CD4-positive, alpha-beta memory T cell (primary cell): ENCODE measurements at places on chromosomes 2 and 18. TPM values are rescaled to one million over a fixed set of nuclear protein-coding genes. Genes with fewer than 3 reads are reported as not detected.
A peak's percentile ranks its signal among the peaks of the same experiment; 100 is the strongest.

DNA sequence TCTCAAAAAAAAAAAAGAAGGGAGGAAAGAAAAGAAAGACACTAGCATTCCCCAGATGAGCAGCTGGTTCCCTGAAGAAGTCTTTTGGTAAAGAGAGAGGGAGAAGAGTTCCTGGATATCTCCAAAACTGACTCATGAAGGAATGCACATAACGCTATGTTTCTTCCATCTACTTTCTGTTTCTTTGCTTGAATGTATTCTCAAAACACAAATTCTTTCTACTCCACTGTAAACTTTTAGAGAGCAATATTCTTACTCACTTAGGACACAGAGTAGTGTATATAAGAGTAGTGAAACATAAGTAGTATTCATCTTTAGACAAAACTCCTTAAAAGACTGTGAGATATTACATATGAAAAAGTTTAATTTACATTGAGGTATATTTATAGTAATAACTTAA is 64.2 kb downstream of the TRIP12 start:
- DNase-seq, result no peak
- H3K4me3 ChIP-seq, result no peak overlapping the region
- H3K36me3 ChIP-seq, result peaks cover 9% of the 10 kb centered on the region
- H3K4me1 ChIP-seq, result peaks cover 18% of the 10 kb centered on the region
- no peak overlapping the region for H3K27ac ChIP-seq

- no peak overlapping the region for H3K4me3 ChIP-seq
- H3K4me1 ChIP-seq, result no peaks in the 10 kb centered on the region
- no peak for DNase-seq
- peaks cover 17% of the 10 kb centered on the region for H3K36me3 ChIP-seq
Observed at GRCh38 chr2:157815421-157815820, 60.7 kb downstream of the ACVR1 start.

DNA sequence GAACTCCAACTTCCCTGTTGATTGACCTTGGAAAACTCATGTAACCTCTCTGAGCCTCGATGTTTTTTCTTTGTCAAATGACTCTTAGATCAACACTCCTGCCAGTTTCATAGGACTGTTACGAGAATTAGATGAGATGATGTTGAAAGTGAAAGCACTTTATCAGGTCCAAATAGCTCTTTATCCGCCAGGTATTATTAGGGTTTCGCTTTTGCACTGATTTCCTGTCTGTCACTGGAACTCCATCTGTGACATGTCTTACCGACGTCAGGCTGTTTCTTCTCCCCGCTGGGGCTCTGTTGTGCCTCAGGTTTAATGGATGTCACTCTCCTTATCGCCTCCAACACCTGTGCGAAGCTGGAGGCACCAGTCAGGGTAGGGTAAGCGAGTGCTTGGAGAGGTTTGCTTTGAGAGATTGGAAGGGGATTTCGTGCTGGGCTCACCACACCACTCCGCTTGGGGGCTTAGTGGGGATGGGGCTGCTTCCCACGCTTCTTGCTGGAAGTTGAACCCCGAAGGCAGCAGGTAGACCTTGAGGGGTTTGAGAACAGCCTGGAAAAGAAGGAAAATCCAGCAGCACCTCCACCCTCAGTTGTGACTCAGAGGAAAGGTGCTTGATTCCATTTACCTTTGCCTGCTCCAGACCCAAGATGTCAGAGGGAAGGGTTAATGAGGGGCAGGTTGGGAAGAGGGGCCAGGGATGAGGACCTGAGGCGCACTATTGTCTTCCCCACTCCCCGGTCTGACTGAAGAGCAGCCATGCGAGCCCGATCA is 4.3 kb downstream of the GAD1 start:
- no peaks in the 10 kb centered on the region for H3K36me3 ChIP-seq
- H3K4me3 ChIP-seq, result peak overlapping the region; percentile 51
- H3K4me1 ChIP-seq, result peaks cover 62% of the 10 kb centered on the region
- peak; percentile 65 for DNase-seq

- no peaks in the 10 kb centered on the region for H3K36me3 ChIP-seq
- no peak for DNase-seq
- H3K27me3 ChIP-seq, result no peaks in the 10 kb centered on the region
- no peaks in the 10 kb centered on the region for H3K4me1 ChIP-seq
- H3K4me3 ChIP-seq, result no peak overlapping the region
- H3K27ac ChIP-seq, result no peak overlapping the region
Observed at GRCh38 chr2:155372969-155373368, 674.5 kb downstream of the KCNJ3 start.

DNA sequence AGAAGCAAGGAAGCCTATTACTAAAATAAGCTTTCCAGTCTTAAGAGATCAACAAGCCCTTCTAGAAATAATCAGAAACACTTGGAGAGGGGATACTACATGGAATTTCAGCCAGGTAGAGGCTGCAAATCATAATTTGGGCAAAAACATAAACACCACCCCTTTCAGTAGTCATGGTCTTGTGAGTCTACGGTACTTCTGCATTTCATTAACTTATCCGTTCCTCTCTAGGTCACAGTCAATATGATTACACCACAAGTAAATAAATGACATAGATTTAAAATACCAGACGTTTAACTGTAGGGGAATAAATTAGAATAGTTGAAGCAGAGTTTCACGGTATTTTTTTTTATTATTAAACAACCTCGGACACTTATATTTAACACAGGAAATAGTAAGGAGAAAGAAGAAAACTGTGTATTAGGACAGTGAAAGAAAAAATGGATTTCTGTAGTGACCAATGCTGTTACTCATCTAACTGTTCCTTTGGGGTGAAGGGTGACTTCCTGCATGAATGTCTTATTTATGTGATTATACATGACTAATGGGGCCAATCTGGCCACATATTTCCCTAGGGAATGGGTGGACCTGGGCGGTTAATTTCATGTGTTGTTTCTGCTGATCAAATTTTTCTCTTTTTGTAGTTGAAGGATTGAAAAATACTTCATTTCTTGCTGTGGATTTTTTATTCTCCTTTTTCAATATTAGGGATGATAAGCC is 456.6 kb upstream of the UBE2E3 start:
- no peaks in the 10 kb centered on the region for H3K4me1 ChIP-seq
- no peak overlapping the region for H3K27ac ChIP-seq
- DNase-seq, result no peak
- no peaks in the 10 kb centered on the region for H3K36me3 ChIP-seq
- no peaks in the 10 kb centered on the region for H3K27me3 ChIP-seq

DNA sequence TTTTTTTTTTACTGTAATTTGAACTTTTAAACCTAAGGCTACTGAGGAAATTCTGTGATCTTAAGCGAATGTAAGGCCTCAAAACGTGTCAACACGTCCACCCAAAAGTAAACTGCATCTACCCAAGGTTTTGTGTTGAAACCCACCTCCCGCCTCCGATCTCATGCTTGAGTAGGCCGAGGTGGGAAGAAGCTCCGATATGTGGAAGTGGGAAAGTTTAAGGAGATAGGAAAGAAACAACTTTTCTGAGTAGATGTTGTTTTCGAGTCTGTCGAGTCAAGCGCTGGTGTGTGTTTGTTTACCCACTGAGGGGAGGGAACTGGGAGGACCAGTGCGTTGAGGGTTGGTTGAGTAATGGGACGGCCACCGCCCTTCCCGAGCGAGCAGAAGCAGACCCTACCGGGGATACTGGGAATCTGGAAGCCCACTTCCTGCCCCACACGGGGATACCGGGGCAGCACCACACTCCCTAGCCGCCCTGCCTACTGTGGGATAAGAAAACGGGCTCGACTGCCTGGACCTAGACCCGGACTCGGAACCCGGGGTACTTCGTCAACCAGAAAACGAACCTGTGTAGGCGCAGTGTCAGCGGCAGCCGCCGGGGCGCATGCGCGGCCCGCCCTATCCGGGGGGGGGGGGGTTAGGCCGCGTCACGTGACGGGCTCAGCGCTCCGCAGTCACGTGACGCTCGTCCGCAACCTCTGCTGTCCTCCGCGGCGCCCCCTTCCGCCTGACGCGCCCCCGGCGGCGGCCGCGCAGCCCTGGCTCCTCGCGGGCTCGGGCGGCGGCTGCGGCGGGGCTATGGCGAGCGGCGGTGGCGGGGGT is at the start of gene RETREG2:
Gene RETREG2 (plus strand): TSS at position 724 of the 825 bp plus-strand sequence. CDS start 78 bp downstream, at position 802.
- H3K4me1 ChIP-seq, result peaks cover 66% of the 10 kb centered on the region
- DNase-seq, result peak; percentile 88
- H3K27ac ChIP-seq, result peak within 1 kb of the TSS; percentile 91

GRCh38 chr18:56900195-56901094 is 246.4 kb upstream of the BOD1L2 start:
- no peak for DNase-seq
- H3K4me1 ChIP-seq, result peaks cover 6% of the 10 kb centered on the region
- no peaks in the 10 kb centered on the region for H3K27me3 ChIP-seq
- no peak overlapping the region for H3K27ac ChIP-seq

DNA sequence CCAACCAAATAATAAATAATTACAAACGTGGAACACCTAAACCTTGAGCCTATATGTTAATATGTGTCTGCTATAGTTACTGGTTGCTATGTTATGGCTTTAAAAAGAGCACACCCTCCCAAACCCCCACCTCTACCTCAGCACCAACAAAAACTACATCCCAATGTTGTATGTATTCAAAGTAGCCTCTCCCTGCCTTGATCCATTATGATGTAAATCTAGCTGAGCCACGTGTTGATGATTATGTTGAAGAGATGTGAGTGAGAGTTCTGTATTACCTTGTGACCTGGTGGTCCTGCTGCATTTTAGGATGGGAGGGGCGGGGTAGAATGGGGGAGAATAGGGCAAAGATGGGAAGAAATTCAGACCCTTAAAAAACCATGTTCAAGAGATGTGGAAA is 4.8 kb downstream of the MFSD6 start:
- no peak overlapping the region for H3K27ac ChIP-seq
- no peaks in the 10 kb centered on the region for H3K36me3 ChIP-seq
- peaks cover 74% of the 10 kb centered on the region for H3K4me1 ChIP-seq
- H3K4me3 ChIP-seq, result no peak overlapping the region
- no peaks in the 10 kb centered on the region for H3K27me3 ChIP-seq

GRCh38 chr18:57819671-57820460 is 16.8 kb upstream of the ATP8B1 start:
- H3K4me1 ChIP-seq, result no peaks in the 10 kb centered on the region
- H3K27me3 ChIP-seq, result no peaks in the 10 kb centered on the region
- DNase-seq, result no peak
- H3K4me3 ChIP-seq, result no peak overlapping the region
- no peak overlapping the region for H3K27ac ChIP-seq

- peaks cover 55% of the 10 kb centered on the region for H3K4me1 ChIP-seq
- no peaks in the 10 kb centered on the region for H3K27me3 ChIP-seq
- peak overlapping the region; percentile 95 for H3K4me3 ChIP-seq
Observed at GRCh38 chr2:86442642-86443005, 1.5 kb downstream of the KDM3A start.

GRCh38 chr2:228102949-228103348 is 78.5 kb downstream of the SPHKAP start:
- H3K4me1 ChIP-seq, result no peaks in the 10 kb centered on the region
- no peak overlapping the region for H3K4me3 ChIP-seq
- H3K27ac ChIP-seq, result no peak overlapping the region
- no peaks in the 10 kb centered on the region for H3K27me3 ChIP-seq

GRCh38 chr2:24409700-24410556 is 49.6 kb upstream of the ITSN2 start:
- DNase-seq, result peak; percentile 49
- no peak overlapping the region for H3K4me3 ChIP-seq
- H3K27ac ChIP-seq, result no peak overlapping the region
- no peaks in the 10 kb centered on the region for H3K4me1 ChIP-seq

- DNase-seq, result no peak
- H3K27me3 ChIP-seq, result no peaks in the 10 kb centered on the region
- no peak overlapping the region for H3K27ac ChIP-seq
- no peak overlapping the region for H3K4me3 ChIP-seq
- H3K4me1 ChIP-seq, result no peaks in the 10 kb centered on the region
Observed at GRCh38 chr18:50273203-50274043, 7.1 kb upstream of the CFAP53 start.

DNA sequence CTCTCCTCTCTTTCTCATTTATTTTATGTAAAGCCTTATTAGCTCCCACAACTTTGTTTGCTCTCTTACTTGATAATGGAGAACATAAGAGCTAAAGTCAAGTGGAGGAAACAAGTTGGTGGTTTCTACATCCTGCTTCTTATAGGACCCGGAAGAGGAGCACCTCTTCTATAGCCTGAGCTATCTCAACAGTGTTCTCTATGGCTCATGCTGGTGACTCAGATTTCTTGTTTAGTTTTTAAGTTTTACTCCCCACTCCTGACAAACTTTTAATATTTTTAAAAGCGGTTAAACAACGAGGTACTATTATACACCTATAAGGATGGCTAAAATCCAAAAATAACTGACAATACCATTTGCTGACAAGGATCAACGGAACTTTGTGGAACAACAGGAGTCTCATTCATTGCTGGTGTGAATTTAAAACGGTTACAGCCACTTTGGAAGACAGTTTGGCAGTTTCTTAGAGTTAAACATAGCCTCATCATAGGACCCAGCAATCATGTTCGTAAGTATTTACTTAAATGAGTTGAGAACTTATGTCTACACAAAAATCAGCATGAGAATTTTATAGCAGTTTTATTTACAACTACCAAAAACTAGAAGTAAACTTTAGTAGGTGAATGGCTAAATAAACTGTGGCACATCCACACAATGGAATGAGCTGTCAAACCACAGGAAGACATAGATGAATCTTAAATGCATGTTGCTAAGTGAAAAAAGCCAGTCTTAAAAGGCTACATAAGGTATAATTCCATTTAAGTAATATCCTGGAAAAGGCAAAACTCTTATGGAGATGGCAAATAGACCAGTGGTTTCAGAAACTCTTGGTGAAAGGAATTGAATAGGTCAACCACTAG is 12.7 kb upstream of the CDC42EP3 start:
- peak; percentile 58 for DNase-seq
- H3K27me3 ChIP-seq, result no peaks in the 10 kb centered on the region
- H3K4me1 ChIP-seq, result peaks cover 27% of the 10 kb centered on the region
- no peaks in the 10 kb centered on the region for H3K36me3 ChIP-seq

ELOA2 gene
- not detected for total RNA-seq

SCG2 gene
- total RNA-seq, result not detected

PLEK gene
- 10.7 TPM for total RNA-seq

CDK15 gene
- total RNA-seq, result not detected

GPAT2 gene
- 2.9 TPM for total RNA-seq

SATB2 gene
- total RNA-seq, result not detected

VIT gene
- total RNA-seq, result not detected

DCDC2C gene
- not detected for total RNA-seq

XDH gene
- not detected for total RNA-seq

UGT1A3 gene
- not detected for total RNA-seq
